Left colon (tissue), 2 donors: ENCODE measurements at places on chromosomes 2 and 18.

GRCh38 chr2:16817305-16818202 lies 151.9 kb upstream of the CYRIA start:
- no peak for DNase-seq

DNA sequence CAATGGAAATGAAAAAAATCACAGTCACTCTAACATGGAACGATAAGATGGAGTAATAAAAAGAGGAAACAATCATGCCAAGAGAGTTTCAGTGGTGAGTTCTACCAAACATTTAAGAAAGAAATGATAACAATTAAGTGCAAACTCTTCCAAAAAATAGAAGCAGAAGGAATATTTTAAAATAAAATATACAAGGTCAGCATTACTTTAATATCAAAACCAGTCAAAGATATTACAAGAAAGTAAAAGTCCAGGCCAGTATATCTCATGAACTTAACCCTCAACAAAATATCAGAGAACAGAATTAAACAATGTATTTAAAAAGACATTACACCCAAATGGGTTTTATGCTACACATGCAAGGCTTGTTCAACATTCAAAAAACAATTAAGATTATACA lies 829.4 kb downstream of the TRIB2 start:
- no peak for DNase-seq

DNA sequence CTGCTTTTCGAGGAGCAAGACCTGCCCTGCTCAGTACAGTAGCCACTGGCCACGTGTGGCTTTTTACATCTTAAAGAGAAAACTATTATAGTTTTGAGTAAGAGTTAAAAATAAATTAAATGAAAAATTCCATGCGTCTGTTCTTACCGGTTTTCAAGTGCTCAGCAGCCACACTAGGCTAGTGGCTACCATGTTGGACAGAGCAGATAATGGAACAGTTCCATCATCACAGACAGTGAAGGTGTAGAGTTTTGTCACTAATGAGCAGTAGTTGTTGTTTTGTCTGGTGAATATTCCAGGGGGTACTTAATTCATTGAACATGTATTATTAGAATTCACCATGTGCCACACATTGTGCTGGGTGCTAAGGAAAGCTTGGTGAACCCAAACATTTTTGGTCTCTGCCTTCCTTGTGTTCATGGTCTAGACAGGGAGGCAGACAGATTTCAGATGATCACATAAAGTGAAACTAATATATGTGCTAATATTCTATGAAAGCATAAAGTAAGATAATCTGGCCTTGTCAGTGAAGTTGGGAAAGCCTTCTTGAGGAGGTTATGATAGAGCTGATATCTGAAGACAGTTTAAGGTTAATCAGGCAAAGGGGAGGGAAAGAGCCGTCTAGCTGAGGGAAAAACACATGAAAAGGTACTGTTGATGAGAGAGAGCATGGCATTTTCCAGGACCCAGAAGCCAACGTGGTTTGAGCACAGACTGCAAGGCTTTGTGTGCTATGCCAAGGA lies 1.4 kb downstream of the ALMS1 start:
- no peak for DNase-seq

DNA sequence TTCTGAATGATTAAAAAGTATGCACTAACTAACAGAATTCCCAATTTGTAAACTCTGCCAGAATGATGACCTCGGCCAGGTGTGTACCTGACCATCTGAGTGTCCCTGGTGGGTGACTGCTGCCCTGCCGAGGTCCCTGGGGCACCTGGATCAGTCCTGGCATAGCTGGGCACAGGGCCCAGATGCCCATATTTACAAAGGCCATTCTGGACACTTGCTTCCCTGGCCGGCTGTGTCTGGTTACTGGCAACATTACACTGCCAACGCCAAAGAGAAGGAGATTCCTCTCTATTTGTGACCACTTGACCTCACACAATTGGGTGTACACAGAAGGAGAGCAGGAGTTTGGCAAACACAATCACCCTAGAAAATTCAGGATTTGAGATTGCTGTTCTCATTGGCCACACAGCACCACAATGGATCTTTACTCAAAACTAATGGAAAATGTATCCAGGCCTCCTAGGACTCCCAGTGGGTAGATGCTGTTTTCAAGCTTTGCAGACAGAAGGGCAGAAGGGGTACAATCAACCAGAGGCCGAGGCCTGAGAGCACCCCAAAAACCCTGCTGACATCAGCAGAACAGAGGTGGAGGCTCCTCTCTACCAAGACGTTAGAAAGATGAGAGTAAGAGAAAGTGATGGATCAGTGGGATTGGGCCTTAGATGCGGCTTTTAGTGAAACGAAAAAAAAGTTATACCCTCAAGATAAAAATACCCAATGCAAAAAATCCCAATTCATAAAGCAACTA lies 58.3 kb upstream of the PXDN start:
- DNase-seq = no peak

DNA sequence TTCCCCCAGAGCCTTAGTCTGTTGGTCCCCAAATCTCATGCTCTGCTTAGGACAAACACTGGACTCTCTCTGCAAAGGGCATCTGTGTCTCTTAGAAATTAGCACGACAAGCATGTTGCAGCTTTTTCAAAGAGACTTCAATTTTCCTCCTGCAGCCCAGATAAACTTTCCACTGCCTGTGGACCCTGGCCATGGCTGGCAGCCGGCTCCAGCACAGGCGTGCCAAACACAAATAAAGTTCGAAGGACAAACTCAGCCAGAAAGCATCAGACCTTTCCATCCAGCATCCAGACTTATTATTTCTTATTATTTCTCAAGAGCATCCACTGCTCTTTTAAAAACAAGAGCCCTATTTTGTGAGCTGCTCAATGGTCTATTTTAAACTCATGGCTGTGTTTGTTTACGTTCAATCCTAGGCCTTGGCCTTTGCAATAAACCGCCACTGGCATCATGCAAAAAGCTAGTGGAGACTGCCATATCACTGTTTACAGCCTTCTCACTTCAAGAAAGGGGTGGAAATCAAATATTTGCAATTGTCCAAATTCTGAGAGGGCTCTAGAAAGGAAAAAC lies 300.8 kb downstream of the BCL11A start:
- DNase-seq = no peak

DNA sequence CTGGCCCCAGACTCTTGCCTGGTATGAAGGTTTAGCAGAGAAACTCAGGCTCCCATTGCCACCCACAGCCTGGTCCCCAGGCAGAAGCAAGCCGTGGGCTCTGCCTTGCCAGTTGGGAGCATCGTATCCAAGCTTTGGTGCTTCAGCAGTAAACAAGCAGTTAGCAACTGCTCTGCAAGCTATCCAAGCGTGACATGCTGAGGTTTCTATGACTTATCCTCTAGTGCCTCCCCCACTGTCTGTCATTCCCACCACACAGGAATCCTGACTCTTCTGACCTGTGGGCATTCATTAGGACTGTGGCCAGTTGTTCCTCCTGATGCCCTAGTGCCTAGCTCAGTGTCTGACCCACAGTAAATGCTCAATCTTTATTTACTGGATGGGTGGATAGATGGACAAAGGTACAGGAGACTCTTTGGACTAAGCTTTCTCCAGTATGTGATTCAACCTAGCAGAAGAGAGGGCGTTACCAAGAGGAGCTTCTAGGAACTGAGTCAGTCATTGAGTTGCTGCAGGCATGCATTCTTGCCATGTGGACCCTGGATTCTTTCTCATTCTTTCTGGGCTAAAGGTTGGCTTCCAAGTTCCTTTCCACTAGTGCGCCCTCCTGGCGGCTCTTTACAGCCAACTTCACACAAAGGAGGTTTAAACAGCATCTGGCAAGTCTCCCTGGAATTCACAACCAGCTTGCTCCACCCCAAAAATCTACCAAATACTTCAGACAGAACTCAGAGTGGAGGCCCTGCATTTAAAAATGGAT lies 40.6 kb upstream of the MRPL19 start:
- DNase-seq = no peak

DNA sequence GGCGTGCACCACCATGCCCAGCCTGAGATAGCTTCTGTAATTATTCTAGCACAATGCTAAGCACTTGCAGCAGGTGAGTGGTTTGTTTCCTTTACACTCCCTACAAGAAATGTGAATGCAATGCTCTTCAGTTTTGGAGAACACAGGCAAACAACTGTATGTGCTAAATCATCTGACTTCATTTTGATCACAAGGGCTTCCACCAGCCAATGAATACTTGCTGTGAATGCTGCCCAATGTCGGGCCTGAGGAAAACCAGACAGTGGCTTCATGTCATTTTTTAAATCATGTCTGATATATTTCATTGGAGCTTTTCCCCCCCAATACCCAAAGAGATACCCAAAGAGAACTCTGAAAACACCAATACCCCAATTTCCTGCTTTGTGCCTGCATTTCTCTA lies 155.6 kb upstream of the XPO1 start:
- no peak for DNase-seq
